ENCODE measurements at places on chromosomes 2 and 18. TPM values are rescaled to one million over a fixed set of nuclear protein-coding genes. Genes with fewer than 3 reads are reported as not detected.

Gene CNGA3
- total RNA-seq = not detected

Gene UGT1A10
- not detected for total RNA-seq

Gene SNTG2
- not detected for total RNA-seq

Gene TUBA3E
- not detected for total RNA-seq

Gene REEP1
- total RNA-seq = 0.26 TPM

Gene ESPNL
- total RNA-seq = 0.05 TPM

Gene UGT1A8
- not detected for total RNA-seq

Gene PLEK
- 3.2 TPM for total RNA-seq

Gene CUL3
- total RNA-seq = 103 TPM

Gene MDH1B
- total RNA-seq = 0.20 TPM

- no peak overlapping the region for H3K4me3 ChIP-seq
- DNase-seq = no peak
- H3K27me3 ChIP-seq = peaks cover 29% of the 10 kb centered on the region
Measured at GRCh38 chr18:58449464-58449863, 179.4 kb downstream of the ALPK2 start.

DNA sequence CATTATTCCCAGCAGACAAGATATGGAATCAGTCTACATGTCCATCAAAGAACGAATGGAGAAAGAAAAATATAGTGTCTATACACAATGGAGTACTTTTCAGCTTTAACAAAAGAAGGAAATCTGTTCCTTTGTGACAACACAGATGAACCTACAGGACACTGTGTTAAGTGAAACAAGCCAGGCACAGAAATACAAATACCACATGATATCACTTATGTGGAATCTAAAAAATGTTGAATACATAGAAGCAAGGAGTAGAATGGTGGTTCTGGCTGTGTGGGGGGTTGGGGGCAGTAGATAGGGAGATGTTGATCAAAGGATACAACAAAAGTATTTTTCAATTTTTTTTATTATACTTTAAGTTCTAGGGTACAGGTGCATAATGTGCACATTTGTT is 347.7 kb upstream of the MAP2 start:
- DNase-seq = no peak
- no peak overlapping the region for H3K4me3 ChIP-seq
- no peaks in the 10 kb centered on the region for H3K36me3 ChIP-seq
- H3K4me1 ChIP-seq = no peaks in the 10 kb centered on the region

GRCh38 chr18:415617-416612 is 84.6 kb downstream of the COLEC12 start:
- H3K36me3 ChIP-seq = no peaks in the 10 kb centered on the region
- H3K27ac ChIP-seq = no peak overlapping the region
- H3K4me3 ChIP-seq = no peak overlapping the region

DNA sequence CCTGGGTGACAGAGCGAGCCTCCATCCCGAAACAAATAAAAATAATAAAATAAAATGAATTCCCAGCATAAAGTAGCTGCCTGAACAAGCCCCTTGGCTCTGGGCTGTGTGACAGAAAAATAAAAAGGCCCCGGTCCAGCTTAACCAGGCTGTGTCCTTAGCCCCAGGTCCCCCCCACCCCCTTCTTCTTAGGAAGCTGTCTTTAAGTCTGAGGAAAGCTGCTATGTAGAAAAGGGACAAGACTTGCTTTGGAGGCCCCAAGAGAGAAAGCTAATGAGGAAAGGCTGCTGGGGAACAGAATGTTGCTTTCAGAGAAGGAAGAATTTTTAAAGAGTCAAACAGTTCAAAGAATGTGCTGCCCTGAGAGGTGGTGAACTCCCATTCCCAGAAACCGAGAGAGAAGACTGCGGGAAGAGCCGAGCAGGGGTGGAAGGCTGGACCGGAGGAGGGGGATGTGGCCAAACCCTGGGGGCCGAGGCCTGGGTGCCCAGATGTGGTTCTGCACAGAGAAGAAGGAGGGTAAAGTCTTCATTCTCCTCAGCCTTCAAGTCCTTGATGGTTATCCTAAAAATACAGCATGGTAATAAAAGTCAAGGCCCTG is 61.9 kb downstream of the CENPO start:
- DNase-seq = no peak
- no peaks in the 10 kb centered on the region for H3K4me1 ChIP-seq
- no peaks in the 10 kb centered on the region for H3K27me3 ChIP-seq
- H3K36me3 ChIP-seq = peaks cover 2% of the 10 kb centered on the region

- H3K4me1 ChIP-seq = no peaks in the 10 kb centered on the region
- DNase-seq = no peak
- H3K36me3 ChIP-seq = no peaks in the 10 kb centered on the region
- H3K4me3 ChIP-seq = no peak overlapping the region
- H3K27me3 ChIP-seq = no peaks in the 10 kb centered on the region
Measured at GRCh38 chr2:71926876-71927756, 220.5 kb downstream of the CYP26B1 start.

DNA sequence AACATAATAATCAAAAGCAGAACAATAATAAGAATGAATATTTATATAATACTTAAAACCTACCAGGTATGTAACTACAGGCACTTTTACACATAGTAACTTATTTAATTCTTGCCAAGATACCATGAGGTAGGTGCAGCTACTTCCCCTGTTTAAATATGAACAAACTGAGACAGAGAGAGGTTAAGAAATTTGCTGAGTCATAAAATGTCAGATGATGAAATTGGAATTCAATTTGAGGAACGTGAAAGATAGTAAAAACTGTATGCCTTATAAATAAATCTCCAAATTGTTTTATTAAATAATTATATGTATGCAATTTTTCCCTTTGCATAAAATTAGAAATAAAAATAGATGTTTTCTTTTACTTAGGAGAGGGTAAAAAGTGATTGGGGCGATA is 1103.3 kb upstream of the NRXN1 start:
- no peak for DNase-seq
- no peaks in the 10 kb centered on the region for H3K4me1 ChIP-seq
- no peaks in the 10 kb centered on the region for H3K36me3 ChIP-seq
- H3K27me3 ChIP-seq = no peaks in the 10 kb centered on the region
- H3K27ac ChIP-seq = no peak overlapping the region
- no peak overlapping the region for H3K4me3 ChIP-seq

DNA sequence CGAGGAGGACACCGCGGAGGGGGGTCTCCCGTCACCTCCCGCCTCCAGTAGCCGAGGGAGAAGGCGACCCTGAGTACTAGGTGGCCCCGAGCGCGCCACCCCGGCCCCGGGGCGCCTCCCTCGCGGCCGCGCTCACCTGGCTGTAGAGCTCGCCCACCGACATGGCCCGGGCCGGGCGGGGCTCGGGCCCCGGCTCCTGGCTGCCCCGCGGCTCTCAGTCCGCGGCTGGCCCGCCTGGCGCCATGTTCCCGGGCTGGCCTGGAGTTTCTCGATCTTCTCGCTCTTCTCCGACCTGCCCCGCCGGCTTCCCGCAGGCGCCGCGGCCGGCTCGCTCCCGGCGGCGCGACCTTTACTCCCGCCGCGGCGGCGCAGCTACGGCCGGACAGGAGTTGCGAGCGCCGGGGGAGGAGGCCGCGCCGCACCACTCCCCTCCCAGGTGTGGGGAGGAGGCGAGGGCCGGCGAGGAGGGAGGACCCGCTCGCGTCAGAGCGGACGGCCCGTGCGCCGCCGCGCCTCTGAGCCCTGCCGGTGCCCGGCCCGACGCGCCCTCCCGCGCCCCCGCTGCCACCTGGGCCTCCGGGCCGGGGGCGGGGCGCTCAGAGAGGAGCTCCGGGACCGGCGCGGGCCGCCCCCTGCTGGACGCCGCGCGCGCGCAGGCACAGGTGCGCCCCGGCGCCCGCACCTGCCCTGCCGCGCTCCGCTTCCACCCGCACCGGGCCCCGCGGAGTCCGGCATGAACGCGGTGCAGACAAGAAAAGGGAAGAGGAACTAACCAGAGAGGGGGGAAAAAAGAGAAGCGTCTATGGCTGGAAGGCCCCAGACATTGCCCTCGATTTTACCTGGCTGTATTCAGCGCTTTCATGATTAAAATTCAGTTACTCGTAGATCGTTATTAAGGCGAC is at the start of gene MYO5B:
Gene MYO5B (minus strand): TSS at position 517 of the 902 bp plus-strand sequence. CDS start 354 bp downstream, at position 163.
- H3K27ac ChIP-seq = no peak within 1 kb of the TSS
- H3K4me3 ChIP-seq = peak within 1 kb of the TSS; percentile 62
- peak; percentile 24 for DNase-seq
- H3K27me3 ChIP-seq = peaks cover 62% of the 10 kb centered on the region
- no peaks in the 10 kb centered on the region for H3K36me3 ChIP-seq

GRCh38 chr2:53827398-53828175 is 32.2 kb downstream of the GPR75 start:
- H3K36me3 ChIP-seq = peaks cover 3% of the 10 kb centered on the region
- no peak overlapping the region for H3K4me3 ChIP-seq
- no peak overlapping the region for H3K27ac ChIP-seq
- DNase-seq = no peak
- no peaks in the 10 kb centered on the region for H3K27me3 ChIP-seq

GRCh38 chr2:158743879-158744278 is 51.2 kb upstream of the DAPL1 start:
- no peak overlapping the region for H3K27ac ChIP-seq
- no peak overlapping the region for H3K4me3 ChIP-seq
- no peak for DNase-seq

- no peak for DNase-seq
- H3K27ac ChIP-seq = no peak overlapping the region
- no peaks in the 10 kb centered on the region for H3K36me3 ChIP-seq
- peaks cover 5% of the 10 kb centered on the region for H3K4me1 ChIP-seq
Measured at GRCh38 chr2:241932899-241933178, 63.3 kb downstream of the RTP5 start.

GRCh38 chr2:166234112-166234846 is 106.5 kb upstream of the SCN1A start:
- no peak for DNase-seq
- H3K27me3 ChIP-seq = no peaks in the 10 kb centered on the region
- H3K4me1 ChIP-seq = no peaks in the 10 kb centered on the region
- H3K36me3 ChIP-seq = no peaks in the 10 kb centered on the region
- no peak overlapping the region for H3K4me3 ChIP-seq
- H3K27ac ChIP-seq = no peak overlapping the region

DNA sequence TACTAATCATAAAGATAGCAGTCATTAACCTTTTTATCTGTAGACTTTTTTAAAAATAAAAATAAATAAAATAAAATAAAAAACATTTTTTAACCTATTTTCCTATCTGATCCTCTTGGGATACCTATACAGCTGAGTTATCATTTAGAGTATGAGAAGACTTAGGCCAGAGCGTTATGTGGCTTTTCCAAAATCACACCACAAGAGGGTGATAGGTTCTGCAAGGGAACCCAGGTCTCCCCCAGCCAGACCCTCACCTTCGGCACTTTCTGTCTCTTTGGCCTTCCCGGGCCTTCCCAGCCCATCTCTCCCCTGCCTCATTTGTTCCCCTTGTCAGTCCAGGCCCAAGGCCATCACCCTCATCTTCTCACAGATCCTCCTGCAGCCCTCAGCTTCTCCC is 311.7 kb downstream of the SMAD2 start:
- H3K4me3 ChIP-seq = no peak overlapping the region
- no peaks in the 10 kb centered on the region for H3K36me3 ChIP-seq
- DNase-seq = no peak
- H3K27ac ChIP-seq = no peak overlapping the region

GRCh38 chr18:57437766-57438671 is 2.8 kb downstream of the ONECUT2 start:
- peak overlapping the region; percentile 83 for H3K27ac ChIP-seq
- peaks cover 9% of the 10 kb centered on the region for H3K4me1 ChIP-seq
- peaks cover 78% of the 10 kb centered on the region for H3K27me3 ChIP-seq

DNA sequence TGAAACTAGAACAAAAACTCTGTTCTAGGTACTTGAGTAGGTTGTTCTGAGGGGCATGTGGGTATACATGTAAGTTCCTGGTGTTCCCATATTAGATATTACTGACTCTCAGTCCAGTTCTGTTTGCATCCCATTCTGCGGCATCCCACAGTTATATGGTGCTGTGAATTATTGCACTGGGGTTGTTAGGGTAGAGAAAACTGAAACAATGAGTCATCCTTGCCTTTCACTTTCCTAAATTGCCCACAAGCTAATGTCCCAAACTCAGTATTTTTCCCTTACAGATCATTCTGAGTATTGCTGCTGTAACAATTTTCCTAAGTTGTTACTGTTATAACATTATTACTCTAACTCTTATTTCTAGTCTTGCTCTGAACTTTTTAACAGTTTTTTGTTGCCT is 3.0 kb downstream of the WDR75 start:
- peaks cover 26% of the 10 kb centered on the region for H3K36me3 ChIP-seq
- H3K4me3 ChIP-seq = no peak overlapping the region
- H3K27me3 ChIP-seq = no peaks in the 10 kb centered on the region

DNA sequence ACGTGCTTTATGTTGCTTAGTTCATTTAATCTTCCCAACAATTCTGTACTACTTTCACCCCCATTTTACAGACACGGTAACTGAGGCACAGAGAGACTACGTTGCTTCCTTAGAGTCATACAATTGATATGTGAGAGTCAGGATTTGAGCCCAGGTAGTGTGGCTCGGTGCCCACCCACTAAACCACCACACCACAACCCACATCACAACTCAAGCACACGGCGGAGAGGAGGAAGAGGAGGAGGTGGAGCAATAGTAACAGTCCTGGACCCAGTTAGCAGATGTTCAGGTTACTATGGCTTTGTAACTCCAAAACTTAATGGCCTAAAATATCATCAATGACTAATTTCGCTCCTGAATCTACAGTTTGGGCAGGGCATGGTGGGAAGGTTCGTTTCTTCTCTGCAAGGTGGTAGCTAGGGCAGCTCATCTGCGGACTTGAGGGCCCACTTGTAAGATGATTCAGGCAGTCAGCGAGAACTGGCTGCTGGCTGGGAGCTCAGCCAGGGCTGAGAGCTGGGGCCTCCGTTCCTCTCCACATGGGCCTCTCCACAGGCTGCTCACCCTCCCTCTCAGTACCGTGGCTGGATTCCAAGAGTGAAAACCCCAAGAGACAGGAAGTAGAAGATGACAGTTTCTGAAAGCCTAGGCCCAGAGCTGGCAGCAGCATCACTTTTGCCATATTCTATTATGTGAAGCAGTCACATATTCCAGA is 167.1 kb downstream of the ZFP36L2 start:
- peak overlapping the region; percentile 4 for H3K4me3 ChIP-seq
- peak; percentile 30 for DNase-seq
- H3K36me3 ChIP-seq = peaks cover 8% of the 10 kb centered on the region
- H3K27ac ChIP-seq = peak overlapping the region; percentile 77

All from activated T-helper 1 cell treated with anti-CD3 and anti-CD28 coated beads, Interleukin-12 subunit alpha, Interleukin-12 subunit beta, Interleukin-2, Interleukin-4 antibody, amounts not matched to agents 30 ng/mL and 10 ng/mL and 1 ng/mL, durations not matched to agents 14 hours and 24 hours and 36 hours (primary cell).